Cortex of kidney (tissue), 1 donor: ENCODE measurements at places on chromosomes 11 and 22.

- DNase-seq, result no peak
Observed at GRCh38 chr11:111570796-111571195, 30.3 kb downstream of the LAYN start.

DNA sequence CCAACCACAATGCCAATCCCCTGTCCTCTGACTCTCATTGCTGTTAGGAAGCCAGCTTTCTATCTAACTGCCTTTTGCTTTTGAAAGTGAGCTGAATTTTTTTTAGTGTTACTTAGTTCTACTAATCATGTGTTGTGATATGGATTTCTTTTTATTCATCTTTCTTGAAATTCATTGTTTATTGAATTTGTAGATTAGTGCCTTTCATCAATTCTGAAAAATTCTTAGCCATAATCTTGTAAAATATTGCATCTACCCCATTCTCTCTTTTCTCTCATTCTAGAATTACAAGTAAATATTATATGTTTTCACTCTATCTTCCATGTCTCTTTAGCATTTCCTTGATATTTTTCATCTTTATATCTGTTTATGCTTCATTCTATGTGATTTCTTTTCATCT is 47.8 kb downstream of the DDIAS start:
- DNase-seq, result no peak

- DNase-seq, result no peak
Observed at GRCh38 chr11:20015529-20016427, 144.5 kb downstream of the DBX1 start.

DNA sequence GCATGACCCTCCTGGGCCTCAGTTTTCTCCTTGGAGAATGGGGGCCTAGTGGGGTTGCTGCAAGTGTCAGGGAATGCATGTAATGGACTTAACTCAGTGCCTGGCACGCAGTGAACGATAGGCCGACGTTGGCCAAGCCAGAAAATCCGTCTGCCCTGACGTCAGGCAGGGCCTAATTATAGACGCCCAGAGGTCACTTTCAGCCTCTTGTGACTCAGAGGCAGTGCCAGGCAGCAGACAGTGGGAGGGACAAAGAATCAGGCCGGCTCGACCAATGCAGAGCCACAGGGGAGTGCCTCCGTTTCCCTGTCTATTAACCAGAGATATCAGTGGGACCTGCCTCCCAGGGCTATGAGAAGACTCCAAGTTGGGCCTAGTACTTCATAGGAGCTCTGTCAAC is 115.0 kb downstream of the MN1 start:
- no peak for DNase-seq

- no peak for DNase-seq
Observed at GRCh38 chr11:4851033-4851432, 2.0 kb upstream of the OR51S1 start.
